ENCODE measurements at places on chromosomes 16 and 17.

DNA sequence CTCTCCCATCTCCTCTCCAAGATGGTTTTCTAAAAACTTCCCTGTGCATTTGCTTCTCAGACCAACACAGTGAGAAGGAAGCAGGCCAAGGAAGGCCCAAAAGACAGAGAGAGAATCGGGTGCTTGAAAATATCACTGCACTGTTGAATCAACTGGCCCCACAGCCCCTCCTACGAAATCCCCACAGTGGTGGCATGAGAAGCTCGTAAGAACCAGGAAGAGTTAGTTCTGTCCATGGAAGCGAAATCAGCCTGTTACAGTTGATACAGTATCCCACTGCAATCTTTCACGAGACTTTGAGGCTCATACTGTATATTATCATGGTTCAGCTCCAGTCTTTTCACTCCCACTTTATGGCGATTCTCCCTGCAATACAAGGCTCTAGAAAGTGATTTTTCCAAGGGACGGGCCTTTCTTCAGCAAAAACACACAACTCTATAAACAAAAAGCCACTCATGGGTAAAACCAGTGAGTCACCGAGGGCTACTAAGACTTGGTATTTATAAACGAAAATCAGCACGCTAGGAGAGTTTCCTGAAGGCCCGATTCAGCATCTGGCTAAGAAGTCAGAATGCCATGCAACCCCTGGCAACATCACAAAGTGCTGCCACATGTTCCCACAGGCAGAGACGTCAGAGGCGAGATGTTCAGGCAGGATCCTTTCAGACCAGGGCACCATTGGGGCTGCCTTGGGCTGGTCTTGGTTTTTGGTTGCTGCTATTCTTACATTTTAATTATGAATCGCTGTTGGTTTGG, 185.7 kb downstream of the IRX5 start:
- no peak for DNase-seq

DNA sequence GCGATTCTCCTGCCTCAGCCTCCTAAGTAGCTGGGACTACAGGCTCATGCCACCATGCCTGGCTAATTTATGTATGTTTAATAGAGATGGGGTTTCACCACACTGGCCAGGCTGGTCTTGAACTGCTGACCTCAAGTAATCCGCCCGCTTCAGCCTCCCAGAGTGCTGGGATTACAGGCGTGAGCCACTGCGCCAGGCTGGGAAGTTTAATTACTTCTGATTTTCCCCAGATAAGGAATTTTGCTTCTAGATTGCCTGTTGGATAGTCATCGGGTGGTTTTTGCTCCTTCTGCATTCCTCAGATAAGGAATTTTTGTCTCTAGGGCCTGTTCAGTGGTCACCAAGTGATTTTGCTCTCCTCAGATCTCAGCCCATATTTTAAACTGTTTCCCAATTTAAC, 112.5 kb downstream of the MAP2K4 start:
- DNase-seq = no peak

GRCh38 chr17:81566461-81567126, 14.4 kb upstream of the FAAP100 start:
- no peak for DNase-seq

DNA sequence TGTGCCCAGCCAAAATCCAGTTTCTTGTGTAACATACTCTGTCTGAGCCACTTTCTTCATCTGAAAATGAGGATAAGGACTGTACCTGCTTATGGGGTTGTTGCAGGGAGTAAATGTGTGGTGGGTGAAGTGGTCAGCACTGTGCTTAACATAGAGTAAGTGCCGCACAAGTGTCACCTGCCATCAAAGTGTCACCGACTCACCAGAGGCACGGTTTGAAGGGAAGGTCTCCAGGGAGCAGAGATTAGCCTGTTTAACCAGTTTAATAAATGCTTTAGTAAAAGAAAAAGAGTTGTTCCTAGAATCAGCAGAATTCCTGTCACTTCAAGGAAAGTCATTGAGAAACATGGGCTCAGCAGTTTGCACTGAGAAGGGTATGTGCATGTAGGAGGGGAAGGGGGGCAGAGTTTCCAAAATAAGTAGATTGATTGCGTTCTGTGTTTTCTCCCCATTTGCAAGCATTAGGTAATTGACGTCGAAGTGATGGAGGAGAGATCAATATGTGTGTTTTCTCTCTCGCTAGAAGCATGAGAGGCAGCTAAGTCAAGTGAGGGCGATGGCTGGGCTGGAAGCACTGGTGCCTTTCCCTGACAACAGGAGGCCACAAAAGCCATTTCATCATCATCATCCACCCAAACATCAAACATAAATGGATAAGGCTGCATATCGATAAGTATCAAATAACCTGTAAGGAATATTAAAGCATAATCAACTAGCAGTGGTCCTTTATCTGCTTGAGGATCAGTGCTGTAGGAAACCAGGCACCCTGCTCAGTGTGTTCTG, 19.1 kb downstream of the FAM20A start:
- no peak for DNase-seq

- DNase-seq = no peak
Measured at GRCh38 chr16:49866595-49867071, 10.7 kb upstream of the ZNF423 start.

GRCh38 chr17:77145612-77146245, 5.0 kb downstream of the SEC14L1 start:
- DNase-seq = no peak

GRCh38 chr16:88526008-88526905, 43.9 kb upstream of the ZC3H18 start:
- DNase-seq = no peak

DNA sequence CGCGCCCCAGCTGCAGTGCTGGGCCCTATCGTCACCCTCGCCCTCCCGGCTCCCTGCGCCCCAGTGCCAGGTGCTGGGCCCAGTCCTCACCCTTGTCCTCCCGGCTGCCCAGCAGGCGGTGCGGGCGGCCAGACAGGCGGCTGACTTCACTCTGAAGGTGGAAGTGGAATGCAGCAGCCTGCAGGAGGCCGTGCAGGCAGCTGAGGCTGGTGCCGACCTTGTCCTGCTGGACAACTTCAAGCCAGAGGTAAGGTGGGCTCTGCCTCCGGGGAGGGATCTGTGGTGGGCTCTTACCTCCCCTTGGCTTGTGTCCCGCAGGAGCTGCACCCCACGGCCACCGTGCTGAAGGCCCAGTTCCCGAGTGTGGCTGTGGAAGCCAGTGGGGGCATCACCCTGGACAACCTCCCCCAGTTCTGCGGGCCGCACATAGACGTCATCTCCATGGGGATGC, 17.9 kb downstream of the QPRT start:
- DNase-seq = no peak

Measured in activated naive CD8-positive, alpha-beta T cell treated with anti-CD3 and anti-CD28 coated beads, Interleukin-2, amount 50 U/mL, for 16 hours (primary cell).